ENCODE measurements at places on chromosomes 12 and 14.

- peak overlapping the region; percentile 99 for H3K27ac ChIP-seq
- H3K36me3 ChIP-seq: peaks cover 4% of the 10 kb centered on the region
- H3K27me3 ChIP-seq: no peaks in the 10 kb centered on the region
- no peak for DNase-seq
Observed at GRCh38 chr12:3869865-3870264, 3.3 kb downstream of the PARP11 start.

- H3K27ac ChIP-seq: peak overlapping the region; percentile 100
- DNase-seq: no peak
- peaks cover 50% of the 10 kb centered on the region for H3K4me1 ChIP-seq
Observed at GRCh38 chr14:99270458-99271220, 1.4 kb downstream of the BCL11B start.

DNA sequence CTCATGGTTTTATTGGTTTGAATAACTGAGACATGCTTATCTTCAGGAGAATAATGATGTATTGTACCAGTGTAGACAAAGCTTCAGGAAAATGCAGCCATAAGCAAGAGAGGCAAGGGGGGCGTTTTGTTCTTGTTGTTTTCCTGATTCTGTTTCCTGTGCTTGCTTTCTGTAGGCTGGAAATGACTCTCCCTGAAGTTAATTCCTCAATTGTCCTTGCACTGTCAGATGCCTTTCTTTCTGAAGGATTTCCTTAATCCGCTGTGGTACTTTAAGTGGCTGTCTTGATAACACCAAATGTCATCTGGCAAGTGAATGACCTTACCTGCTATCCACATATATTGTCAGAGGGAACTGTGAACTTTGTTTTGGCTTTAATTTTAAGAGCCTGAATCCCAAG, 220.0 kb downstream of the NEDD1 start:
- no peak overlapping the region for H3K27ac ChIP-seq
- H3K36me3 ChIP-seq: no peaks in the 10 kb centered on the region
- H3K4me1 ChIP-seq: no peaks in the 10 kb centered on the region
- DNase-seq: no peak
- H3K4me3 ChIP-seq: no peak overlapping the region

- no peaks in the 10 kb centered on the region for H3K4me1 ChIP-seq
- DNase-seq: peak; percentile 48
- no peaks in the 10 kb centered on the region for H3K36me3 ChIP-seq
- no peak overlapping the region for H3K27ac ChIP-seq
- no peaks in the 10 kb centered on the region for H3K27me3 ChIP-seq
Observed at GRCh38 chr14:102235275-102235897, 69.6 kb downstream of the MOK start.

DNA sequence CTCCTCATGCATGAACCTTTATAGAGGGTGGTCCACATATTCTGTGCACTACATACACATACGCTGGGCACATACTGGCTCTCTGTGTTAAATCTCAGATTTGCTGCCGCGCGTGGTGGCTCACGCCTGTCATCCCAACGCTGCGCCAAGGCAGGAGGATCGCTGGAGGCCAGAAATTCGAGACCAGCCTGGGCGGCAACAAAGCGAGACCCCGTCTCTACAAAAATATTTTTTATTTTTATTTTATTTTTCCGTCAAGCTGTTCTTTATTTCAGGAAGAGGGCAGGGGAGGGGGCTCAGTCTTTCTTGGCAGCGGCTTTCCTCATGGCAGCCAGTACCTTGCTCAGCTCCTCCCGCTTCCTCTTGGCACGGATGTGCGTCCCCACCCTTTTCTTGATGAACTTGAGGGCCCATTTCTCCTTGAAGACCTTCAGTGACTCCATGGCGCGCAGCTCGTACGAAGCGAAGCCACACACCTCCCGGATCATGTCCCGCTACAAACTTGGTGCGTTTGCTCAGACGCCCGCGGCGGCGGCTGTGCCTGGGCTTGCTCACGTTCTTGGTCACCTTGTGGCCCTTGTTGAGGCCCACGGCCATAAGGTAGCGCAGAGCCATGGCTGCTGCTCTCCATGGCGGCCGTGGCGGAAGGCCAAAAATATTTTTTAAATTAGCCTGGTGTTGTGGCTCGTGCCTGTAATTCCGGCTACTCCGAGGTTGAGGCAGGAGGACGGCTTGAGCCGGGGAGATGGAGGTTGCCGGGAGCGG, 3.2 kb downstream of the DCAF4 start:
- peaks cover 5% of the 10 kb centered on the region for H3K27me3 ChIP-seq
- H3K4me1 ChIP-seq: peaks cover 26% of the 10 kb centered on the region
- H3K4me3 ChIP-seq: no peak overlapping the region
- DNase-seq: no peak
- peaks cover 4% of the 10 kb centered on the region for H3K36me3 ChIP-seq

DNA sequence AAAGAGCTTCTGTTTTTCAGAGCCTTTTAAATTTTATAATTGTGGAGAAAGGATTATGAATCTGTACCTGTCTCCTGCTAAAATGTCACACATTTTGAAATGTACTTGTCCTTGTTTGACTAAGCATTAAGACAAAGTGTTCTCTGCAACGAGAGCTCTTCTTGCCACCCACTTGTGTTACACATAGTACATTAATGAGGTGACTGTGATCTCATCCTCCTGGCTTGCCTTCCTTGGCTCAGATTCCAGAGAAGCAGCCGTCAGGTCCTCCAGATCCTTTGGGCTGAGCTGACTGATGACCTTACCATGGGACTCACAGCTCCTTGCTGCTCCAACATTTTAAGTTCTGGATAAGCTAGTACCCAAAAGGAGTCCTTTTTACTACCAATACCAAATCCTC, 81.4 kb downstream of the BBS10 start:
- H3K4me3 ChIP-seq: no peak overlapping the region
- H3K27me3 ChIP-seq: peaks cover 13% of the 10 kb centered on the region
- H3K36me3 ChIP-seq: no peaks in the 10 kb centered on the region

DNA sequence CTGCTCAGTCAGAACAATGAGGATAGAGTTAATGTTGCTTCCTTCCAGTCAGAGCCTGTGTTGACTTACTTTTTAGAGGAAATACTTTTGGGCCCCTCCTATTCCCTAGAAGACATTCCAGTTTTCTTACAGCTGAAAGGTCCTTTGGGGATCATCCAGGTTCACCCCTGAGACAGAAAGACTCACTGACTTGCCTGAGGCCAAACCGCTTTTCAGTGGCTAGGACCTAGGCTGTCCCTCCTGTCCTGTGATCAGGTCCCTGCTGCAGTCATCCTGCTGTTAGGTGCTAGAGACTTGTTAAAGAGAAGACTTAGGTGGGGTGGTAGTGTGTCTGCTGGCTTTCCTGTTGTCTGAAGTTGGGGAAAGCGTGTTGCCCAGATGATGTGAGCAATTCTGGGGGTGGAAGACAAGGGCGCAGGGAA, 39.6 kb downstream of the SUSD6 start:
- peak overlapping the region; percentile 85 for H3K27ac ChIP-seq
- DNase-seq: no peak
- peaks cover 4% of the 10 kb centered on the region for H3K36me3 ChIP-seq
- H3K4me3 ChIP-seq: peak overlapping the region; percentile 68
- H3K4me1 ChIP-seq: peaks cover 75% of the 10 kb centered on the region

DNA sequence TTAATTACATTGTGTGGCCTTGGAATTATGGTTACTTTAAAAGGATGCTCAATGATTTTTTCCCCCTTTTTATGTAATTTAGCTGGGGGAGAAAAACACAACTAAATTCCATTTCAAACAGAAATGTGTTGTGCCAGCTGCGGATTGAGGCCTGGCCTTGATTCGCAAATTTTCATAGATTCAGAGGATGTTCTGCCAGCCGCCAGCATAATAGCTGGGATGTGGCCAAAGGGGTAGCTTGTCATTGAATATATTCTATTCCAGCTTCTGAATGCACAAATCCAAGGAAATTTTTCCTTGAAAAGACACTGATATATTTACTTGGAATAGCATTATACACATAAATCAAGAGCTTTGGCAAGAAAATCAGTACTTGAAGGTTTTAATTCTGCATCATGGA, 43.7 kb downstream of the TRHDE start:
- DNase-seq: no peak
- H3K4me3 ChIP-seq: no peak overlapping the region
- no peaks in the 10 kb centered on the region for H3K36me3 ChIP-seq

DNA sequence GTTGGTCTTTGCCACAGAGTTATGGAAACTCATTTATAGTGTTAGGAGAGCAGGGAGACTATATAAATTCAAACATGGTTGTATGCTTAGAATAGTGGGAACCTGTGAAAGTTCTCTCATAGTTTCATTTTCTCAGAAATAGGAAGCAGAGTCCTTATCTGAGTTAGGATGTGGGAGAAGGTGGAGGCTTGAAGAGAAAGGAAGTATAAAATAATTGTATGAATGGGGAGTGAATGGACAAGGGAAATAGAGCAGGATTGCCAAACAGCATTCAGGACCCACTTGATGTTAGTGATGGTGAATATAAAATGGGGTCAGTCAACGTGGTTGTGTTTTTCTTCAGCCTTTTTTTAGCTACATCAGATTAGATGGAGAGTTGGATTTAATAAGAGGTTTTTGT, 34.0 kb upstream of the TPH2 start:
- DNase-seq: no peak
- H3K27ac ChIP-seq: peak overlapping the region; percentile 53
- peaks cover 16% of the 10 kb centered on the region for H3K4me1 ChIP-seq
- H3K27me3 ChIP-seq: no peaks in the 10 kb centered on the region
- no peak overlapping the region for H3K4me3 ChIP-seq
- peaks cover 31% of the 10 kb centered on the region for H3K36me3 ChIP-seq

DNA sequence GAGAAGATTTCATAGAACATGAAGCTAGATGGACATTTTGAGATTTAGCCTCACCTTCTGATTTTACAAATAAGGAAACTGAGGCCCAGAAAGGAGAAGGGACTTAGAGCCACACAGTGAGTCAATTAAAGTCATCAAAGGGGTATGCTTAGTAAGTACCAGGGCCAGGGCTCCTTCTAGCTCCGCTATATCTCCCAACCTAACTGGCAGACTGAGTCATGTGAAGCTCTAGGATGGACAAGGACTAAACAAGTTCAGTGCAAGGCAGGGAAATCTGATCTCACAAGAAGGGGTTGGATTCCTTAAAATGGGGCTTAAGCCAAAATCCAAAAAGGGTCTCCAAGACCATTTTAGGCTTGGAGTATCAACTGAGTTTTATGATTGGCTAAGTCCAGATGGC, 215.8 kb downstream of the PHLDA1 start:
- H3K27ac ChIP-seq: peak overlapping the region; percentile 96
- DNase-seq: no peak
- H3K4me1 ChIP-seq: peaks cover 17% of the 10 kb centered on the region
- no peaks in the 10 kb centered on the region for H3K36me3 ChIP-seq
- H3K27me3 ChIP-seq: peaks cover 5% of the 10 kb centered on the region
- H3K4me3 ChIP-seq: no peak overlapping the region

- H3K4me3 ChIP-seq: no peak overlapping the region
- H3K27ac ChIP-seq: peak overlapping the region; percentile 51
- H3K4me1 ChIP-seq: peaks cover 23% of the 10 kb centered on the region
- H3K36me3 ChIP-seq: peaks cover 4% of the 10 kb centered on the region
Observed at GRCh38 chr14:54776361-54777001, 126.1 kb downstream of the GCH1 start.

GRCh38 chr12:105980533-105980932, 158.2 kb downstream of the NUAK1 start:
- H3K27ac ChIP-seq: no peak overlapping the region
- DNase-seq: no peak
- H3K27me3 ChIP-seq: no peaks in the 10 kb centered on the region
- no peak overlapping the region for H3K4me3 ChIP-seq
- no peaks in the 10 kb centered on the region for H3K36me3 ChIP-seq

GRCh38 chr12:31922341-31923062, 36.7 kb upstream of the RESF1 start:
- no peaks in the 10 kb centered on the region for H3K27me3 ChIP-seq
- H3K27ac ChIP-seq: no peak overlapping the region
- H3K36me3 ChIP-seq: no peaks in the 10 kb centered on the region
- H3K4me3 ChIP-seq: no peak overlapping the region

- no peaks in the 10 kb centered on the region for H3K4me1 ChIP-seq
- no peak for DNase-seq
- H3K36me3 ChIP-seq: no peaks in the 10 kb centered on the region
- H3K4me3 ChIP-seq: no peak overlapping the region
- no peak overlapping the region for H3K27ac ChIP-seq
- no peaks in the 10 kb centered on the region for H3K27me3 ChIP-seq
Observed at GRCh38 chr12:24177889-24178288, 228.4 kb upstream of the SOX5 start.

- H3K27me3 ChIP-seq: peaks cover 12% of the 10 kb centered on the region
- no peaks in the 10 kb centered on the region for H3K4me1 ChIP-seq
- no peaks in the 10 kb centered on the region for H3K36me3 ChIP-seq
- H3K4me3 ChIP-seq: no peak overlapping the region
- DNase-seq: no peak
Observed at GRCh38 chr12:116303929-116304328, 26.4 kb upstream of the MED13L start.

GRCh38 chr14:78752518-78753188, 582.5 kb downstream of the NRXN3 start:
- H3K27me3 ChIP-seq: no peaks in the 10 kb centered on the region
- H3K4me1 ChIP-seq: no peaks in the 10 kb centered on the region
- H3K4me3 ChIP-seq: no peak overlapping the region
- H3K36me3 ChIP-seq: no peaks in the 10 kb centered on the region

DNA sequence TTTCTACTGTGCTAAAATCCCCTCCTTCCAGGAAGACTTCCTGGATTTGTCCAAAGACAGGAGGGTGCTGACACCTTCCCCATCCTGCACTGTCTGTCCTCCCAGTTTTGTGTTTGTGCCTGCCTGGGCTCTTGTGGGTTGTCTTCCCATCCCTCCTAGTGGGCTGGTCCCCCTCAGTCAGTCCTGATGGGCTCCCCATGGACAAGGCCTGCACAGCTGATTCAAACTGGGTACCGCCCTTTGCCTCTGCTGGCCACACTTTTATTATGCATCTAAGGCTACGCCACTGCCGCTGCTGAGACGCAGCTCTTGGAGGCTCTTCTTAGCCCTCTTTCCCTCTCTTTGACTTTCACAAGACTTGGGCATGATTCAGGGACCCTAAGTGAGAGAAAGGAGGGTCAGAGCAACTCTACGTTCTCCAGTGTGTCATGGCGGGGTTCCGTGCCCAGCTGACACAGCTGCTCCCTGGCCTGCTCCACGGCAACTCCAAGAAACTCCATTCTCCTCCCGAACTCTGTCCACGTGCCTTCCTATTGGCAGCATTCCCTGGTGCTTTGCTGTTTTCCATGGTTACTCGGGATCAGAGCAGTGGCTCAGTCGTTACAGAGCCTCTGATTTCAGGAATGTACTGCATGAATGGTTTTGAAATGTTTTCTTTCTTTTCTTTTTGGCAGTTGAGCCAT, 3.8 kb upstream of the KRT85 start:
- peaks cover 7% of the 10 kb centered on the region for H3K4me1 ChIP-seq
- H3K27me3 ChIP-seq: peaks cover 67% of the 10 kb centered on the region
- peaks cover 2% of the 10 kb centered on the region for H3K36me3 ChIP-seq

- no peaks in the 10 kb centered on the region for H3K27me3 ChIP-seq
- peak overlapping the region; percentile 74 for H3K4me3 ChIP-seq
- DNase-seq: peak; percentile 52
- H3K27ac ChIP-seq: peak overlapping the region; percentile 97
- peaks cover 52% of the 10 kb centered on the region for H3K4me1 ChIP-seq
Observed at GRCh38 chr14:98138666-98139065, 1133.3 kb downstream of the BCL11B start.

DNA sequence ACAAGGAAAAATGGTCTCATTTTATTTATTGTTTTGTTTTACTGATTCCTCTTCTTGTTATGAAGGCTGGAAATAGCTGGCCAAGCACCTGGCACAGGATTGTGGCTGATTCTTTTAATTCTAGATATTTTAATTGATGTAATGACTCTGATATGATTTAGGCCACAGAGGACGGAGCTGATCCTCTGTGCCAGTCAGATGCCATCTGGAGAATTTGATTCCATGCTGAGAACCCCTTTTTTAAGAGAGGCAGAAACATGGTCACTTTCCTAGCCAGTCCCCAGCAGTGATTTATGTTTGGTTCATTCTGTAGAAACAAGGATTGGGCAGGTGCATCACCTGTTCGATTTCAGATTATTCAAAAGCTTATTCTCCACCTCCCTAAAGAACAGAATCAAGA, 77.6 kb downstream of the STAB2 start:
- H3K36me3 ChIP-seq: no peaks in the 10 kb centered on the region
- H3K27me3 ChIP-seq: peaks cover 62% of the 10 kb centered on the region
- no peak overlapping the region for H3K4me3 ChIP-seq
